ENCODE measurements at places on chromosomes 2 and 18.

GRCh38 chr2:29370581-29371125 is 255.4 kb downstream of the CLIP4 start:
- DNase-seq: no peak

GRCh38 chr18:62996566-62996965 is 281.2 kb downstream of the PHLPP1 start:
- DNase-seq: no peak

DNA sequence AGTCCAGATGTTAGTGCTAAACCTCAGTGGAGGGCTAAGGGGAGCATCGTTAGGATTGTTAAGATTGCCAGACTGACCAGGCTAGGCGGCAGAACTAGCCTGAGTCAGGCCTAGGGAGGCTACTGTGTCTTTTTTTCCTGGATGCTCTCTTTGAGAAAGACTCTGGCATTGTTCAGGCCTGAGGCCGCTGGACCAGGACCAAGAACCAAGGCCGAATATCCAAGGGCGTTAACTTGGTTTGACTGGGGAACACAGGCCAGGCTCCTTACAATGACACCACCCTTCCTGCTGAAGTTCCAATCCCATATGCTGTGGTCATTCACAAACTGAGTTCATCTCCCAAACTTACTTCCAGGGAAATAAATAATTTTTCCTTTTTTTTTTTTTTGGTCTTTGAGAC is 10.6 kb downstream of the HTRA2 start:
- DNase-seq: no peak

DNA sequence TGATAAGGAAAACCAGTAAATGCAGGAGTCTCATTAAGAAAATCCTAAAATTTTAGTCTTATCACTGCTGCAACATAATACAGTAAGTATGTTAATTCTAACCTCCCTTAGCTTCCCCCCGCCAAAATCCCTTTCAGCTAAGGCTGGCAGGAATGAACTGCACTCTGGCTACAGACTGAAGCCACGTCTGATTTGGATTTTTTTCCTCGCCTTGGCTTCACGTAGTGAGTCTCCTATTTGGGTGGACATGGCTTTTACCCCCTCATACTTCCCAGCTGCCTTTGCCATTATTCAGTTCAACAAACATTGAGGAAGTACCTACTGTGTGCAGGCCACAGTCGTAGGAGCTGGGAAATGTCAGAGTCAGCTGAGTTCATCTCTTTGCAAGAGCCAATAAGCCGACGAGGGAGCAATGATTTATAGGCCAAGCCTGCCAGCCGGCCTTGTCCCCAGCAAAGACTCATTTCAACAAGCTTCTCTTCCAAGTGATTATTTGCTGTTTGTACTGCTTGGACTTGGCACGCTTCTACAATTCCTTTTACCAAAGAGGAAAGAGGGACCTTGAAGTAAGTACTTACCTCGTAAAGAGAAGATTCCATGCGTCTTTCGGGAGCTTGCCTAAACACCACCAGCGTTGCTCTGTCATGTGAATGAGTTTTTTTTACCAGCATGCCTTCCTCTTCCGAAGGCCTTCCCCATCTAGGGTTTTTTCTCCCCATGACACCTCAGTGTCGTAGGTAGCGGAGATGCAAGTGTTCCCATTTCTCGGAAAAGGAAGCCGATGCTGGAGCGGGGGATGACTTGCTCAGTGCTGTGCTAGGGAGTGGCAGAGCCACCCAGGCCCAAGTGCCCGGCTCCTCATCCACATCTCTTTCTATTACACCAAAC is 138.6 kb downstream of the KLHL29 start:
- DNase-seq: no peak

- DNase-seq: no peak
Observed at GRCh38 chr2:60621688-60622429, 68.4 kb upstream of the BCL11A start.

DNA sequence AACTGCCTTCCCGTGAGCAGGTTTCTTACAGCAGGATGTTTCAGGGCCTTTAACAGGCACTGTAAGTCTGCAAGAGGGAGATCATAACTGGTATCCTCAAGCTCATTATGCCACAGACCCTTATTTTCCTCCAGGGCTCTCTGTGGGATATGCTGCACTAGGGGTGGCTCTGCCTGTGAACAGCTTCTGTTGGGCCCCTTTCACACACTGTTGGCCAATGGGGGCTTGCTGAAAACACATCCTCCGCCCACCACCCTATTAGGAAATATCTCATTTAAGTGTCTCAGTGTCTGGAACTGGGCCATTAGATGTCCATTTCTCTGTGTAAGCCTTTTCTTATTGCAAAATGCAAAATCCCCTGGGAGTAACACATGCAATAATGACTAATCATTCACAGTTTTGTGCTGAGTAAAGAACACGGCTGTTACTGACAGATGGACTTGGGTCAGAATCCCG is 414.3 kb upstream of the HS6ST1 start:
- DNase-seq: no peak

DNA sequence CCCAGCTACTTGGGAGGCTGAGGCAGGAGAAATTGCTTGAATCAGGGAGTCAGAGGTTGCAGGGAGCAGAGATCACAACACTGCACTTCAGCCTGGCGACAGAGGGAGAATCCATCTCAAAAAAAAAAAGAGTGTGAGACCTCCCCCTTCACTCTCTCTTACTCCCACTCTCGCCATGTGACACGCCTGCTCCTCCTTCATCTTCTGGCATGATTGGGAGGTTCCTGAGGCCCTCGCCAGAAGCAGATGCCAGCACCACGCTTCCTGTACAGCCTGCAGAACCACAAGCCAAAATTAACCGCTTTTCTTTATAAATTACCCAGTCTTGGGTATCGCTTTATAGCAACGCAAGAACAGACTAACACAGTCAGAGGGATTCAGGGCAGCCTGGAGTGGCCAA is 66.3 kb upstream of the CREB1 start:
- no peak for DNase-seq

DNA sequence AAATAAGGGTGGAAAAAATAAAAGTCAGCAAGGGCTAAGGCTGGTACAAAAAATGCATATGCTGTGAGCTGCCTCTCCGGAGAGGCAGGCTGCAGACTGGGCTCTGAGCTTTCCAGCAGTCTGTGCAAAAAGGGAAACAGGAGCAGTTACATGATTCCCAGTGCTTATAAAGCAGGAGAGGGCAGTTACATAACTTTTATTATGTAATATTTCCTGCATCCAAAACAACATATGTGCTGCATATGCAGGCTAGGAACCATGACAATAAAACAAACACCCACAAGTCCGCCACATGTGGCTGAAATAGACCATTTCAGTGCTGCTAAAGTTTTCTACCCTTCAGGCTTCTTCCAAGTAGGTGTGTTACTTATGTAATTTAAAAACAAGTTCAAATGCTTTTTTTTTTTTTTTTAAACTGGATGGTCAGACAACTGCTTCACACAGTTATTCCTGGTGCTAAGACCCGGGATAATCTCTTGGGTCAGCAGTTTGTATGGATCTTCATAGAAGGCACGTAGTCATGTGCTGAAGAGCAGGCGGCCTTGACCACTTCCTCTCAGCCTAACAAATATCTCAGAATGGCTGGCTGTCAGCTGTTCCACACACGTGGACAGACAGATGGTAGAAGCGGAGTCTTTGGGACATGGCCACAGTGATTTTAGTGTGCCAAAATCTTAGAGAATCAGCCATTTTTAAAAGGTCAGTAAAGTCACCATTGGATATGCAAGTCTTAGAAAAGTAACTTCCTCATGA is 43.5 kb downstream of the ARMC9 start:
- DNase-seq: no peak

GRCh38 chr2:239374896-239375277 is 25.9 kb downstream of the HDAC4 start:
- DNase-seq: no peak

- no peak for DNase-seq
Observed at GRCh38 chr2:37816686-37817085, 108.4 kb upstream of the RMDN2 start.

DNA sequence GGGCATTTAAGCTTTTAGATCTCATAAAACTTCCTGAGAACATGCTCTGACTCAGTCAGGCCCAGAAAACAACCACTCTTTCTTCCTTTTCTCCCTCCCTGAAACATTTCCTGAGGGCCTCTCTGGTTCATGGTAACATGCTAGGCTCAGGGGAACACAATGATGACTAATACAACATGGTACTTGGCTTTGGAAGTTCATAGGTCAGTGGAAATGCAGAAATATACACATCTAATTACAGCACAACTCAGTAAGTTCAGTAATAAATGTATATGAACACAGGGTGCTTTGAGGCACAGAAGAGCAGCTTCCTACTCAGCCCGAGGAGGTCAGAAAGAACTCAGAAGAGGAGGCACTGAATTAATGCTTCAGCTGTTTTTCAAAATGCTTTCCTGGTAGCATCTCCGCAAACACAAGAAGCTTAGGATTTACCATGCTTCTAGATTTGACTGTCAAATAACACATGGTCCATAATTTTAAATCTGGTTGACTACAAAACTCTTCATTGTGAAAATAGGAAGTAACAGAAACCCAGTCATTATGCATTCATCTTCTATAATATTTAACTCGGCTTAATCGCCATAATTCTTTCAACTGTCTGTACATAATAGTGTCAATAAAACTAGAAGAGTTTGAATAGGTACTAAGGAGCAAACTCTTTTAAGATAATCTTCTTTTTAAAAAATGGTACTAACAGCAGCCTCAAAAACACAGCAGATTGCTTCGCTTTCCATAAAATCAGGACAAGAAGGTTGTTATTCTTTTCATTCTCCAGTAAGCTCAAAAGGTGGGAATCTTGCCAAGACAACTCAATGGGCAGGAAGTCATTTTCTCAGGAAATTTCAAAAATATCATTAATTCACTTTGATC is 251.3 kb downstream of the DLGAP1 start:
- DNase-seq: no peak

GRCh38 chr18:13137670-13138419 is 80.7 kb upstream of the LDLRAD4 start:
- DNase-seq: peak; percentile 67

- peak; percentile 6 for DNase-seq
Observed at GRCh38 chr2:29309090-29310029, 194.1 kb downstream of the CLIP4 start.

- no peak for DNase-seq
Observed at GRCh38 chr2:204971206-204971907, 426.1 kb downstream of the PARD3B start.

DNA sequence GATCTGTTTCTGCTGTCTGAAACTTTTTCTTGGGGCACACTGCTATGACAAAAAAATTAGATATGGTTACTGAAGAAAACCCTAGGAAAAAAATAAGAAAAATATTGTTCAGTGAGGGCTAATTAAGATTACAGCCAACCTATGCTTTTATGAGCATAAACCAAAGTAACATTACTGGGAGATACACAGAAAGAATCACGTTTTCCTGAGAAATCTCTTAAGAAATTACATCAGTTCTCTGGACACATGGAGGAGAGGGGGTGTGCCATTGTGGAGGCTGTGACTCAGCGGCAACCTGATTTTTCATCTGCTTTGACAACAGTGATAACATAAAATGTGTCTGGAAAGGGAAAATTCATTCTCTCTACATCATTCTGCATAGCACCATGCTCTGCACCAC is 13.4 kb upstream of the NMI start:
- DNase-seq: no peak

- DNase-seq: no peak
Observed at GRCh38 chr2:39356922-39357639, 80.0 kb downstream of the MAP4K3 start.

GRCh38 chr2:121086450-121086849 is 198.6 kb downstream of the TFCP2L1 start:
- DNase-seq: no peak

DNA sequence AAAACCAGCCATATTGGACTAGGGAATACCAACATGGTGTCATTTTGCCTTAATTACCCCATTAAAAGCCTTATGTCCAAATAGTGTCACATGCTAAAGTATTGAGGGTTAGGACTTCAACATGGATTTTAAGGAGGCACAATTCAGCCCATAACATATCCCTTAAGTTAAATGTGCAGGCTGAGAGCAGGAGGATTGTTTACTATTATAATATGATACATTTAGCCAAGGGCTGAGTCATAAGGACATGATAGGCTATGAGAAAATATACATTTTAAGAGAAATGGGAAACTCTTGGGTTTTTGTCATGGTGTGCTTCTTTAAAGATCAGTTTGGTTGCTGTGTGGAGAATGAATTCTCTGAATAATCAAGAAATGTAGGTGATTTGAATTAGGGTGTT is 136.8 kb downstream of the RDH14 start:
- no peak for DNase-seq

DNA sequence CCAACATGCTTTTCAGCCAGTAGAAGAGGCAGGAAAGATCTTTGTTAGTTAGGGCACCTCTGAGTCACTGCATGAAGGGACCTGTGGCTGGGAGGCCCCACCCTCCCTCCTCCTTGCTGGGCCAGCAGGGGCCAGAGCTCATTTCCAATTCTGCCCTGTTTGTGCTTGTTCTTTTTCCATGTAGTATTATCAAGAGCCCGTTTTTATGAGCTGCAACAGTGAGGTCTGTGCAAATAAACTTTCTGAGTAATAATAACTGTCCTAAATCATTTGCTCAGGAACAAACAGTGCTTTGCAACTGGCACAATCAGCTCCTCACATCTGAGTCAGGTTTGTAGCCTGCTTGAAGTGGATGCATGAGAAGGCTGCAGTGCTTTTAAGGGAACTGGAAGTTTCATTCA is 128.0 kb downstream of the ARL4C start:
- peak; percentile 47 for DNase-seq

DNA sequence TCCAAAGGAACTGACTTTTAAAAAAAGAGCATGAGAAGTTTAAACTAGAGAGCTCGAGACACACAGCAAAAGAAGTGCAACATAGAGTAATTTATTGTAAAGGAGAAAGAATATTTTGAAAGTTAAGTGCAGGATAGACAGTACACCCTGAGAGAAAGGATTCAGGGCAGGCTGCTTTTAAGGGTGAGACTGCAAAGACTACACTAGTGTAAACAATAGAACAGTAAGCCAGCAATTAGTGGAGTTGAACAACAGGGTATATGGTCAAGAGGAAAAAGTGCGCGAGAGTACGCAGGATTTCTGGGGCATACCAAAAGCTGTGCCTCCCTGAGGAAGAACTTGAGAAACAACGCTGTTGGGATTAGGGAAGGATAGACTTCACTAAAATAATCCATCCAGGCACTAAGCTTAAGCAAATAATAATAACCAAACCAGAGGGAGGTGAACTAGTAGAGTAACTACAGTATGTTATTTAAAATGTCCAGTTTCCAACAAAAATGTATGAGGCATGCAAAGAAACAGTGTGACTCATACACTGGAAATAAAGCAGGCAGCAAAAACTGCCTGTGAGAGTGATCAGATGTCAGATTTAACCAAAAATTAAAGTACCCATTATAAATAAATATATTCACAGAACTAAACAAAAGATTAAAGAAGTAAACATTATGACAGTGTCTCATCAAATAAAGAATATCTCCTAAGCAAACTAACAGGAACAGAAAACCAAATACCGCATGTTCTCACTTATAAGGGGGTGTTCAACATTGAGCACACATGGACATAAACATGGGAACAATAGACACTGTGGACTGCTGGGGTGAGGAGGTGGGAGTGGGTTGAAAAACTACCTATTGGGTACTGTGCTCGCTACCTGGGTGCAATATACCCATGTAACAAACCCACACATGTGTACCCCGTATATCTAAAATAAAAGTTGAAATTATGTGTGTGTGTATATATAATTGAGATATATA is 40.5 kb upstream of the EMILIN2 start:
- DNase-seq: no peak
